ENCODE measurements at places on chromosomes 13 and 19. TPM values are rescaled to one million over a fixed set of nuclear protein-coding genes. Genes with fewer than 3 reads are reported as not detected.
A peak's percentile ranks its signal among the peaks of the same experiment; 100 is the strongest.

- peak; percentile 68 for DNase-seq
- H3K27me3 ChIP-seq, result no peaks in the 10 kb centered on the region
- no peaks in the 10 kb centered on the region for H3K36me3 ChIP-seq
These were observed 64.8 kb downstream of the NHLRC3 start for GRCh38 chr13:39102981-39103490.

DNA sequence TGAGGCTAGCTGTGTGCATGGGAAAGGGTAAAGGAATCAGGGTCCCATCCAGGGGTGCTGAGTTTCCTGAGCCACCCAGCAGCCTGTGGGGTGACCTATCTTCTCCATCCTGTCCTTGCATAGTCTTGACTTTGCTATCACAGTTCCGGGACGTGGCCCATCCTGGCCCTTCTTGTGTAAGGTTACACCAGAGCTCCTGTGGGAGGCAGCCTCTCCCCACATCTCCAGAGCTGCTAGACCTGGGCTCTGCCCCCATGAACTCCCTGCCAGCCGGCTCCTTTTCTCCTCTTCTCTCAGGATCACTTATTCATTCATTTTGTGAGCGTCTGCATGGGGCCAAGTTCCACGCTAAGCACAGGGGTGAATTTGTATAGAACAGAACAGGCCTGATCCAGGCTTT lies 238.9 kb downstream of the TSHZ3 start:
- no peak overlapping the region for H3K4me3 ChIP-seq
- H3K36me3 ChIP-seq, result no peaks in the 10 kb centered on the region

GRCh38 chr13:39107561-39107960 lies 69.3 kb downstream of the NHLRC3 start:
- H3K27ac ChIP-seq, result no peak overlapping the region
- H3K36me3 ChIP-seq, result no peaks in the 10 kb centered on the region
- no peak overlapping the region for H3K4me3 ChIP-seq
- no peaks in the 10 kb centered on the region for H3K27me3 ChIP-seq
- DNase-seq, result no peak

- no peaks in the 10 kb centered on the region for H3K36me3 ChIP-seq
- no peaks in the 10 kb centered on the region for H3K27me3 ChIP-seq
- peak; percentile 7 for DNase-seq
These were observed 978 bp downstream of the ERICH4 start for GRCh38 chr19:41443813-41444455.

GRCh38 chr13:40181203-40181845 lies 485.1 kb downstream of the FOXO1 start:
- no peak overlapping the region for H3K27ac ChIP-seq
- peaks cover 5% of the 10 kb centered on the region for H3K4me1 ChIP-seq
- no peak for DNase-seq
- no peaks in the 10 kb centered on the region for H3K36me3 ChIP-seq

DNA sequence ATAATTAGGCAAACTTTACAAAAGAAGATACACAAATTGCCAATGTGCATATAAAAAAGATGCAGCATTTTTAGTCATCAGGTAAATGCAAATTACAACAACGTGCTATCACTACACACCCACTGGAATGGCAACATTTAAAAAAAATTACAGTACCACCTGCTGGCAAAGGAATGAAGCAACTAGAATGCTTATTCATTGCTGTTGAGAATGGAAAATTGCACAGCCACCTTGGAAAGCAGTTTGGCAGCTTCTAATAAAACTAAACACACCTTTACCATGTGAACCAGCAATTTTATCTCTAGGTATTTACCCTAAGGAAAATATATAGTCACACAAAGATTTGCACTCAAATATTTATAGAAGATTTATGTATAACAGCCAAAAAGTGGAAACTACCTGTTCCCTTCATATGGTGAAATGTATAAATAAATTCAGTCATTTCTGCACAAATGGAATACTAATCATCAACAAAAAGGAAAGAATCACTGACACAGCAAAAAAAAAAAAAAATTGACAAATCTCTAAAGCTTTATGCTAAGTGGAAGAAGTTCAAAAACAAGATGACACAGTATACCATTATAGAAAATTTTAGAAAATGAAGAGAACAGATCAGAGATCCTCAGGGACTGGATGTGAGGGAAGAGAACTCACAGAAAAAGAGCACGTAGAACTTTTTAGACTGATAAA lies 30.3 kb downstream of the OXGR1 start:
- no peaks in the 10 kb centered on the region for H3K27me3 ChIP-seq
- no peak overlapping the region for H3K27ac ChIP-seq
- DNase-seq, result no peak
- H3K4me3 ChIP-seq, result no peak overlapping the region

DNA sequence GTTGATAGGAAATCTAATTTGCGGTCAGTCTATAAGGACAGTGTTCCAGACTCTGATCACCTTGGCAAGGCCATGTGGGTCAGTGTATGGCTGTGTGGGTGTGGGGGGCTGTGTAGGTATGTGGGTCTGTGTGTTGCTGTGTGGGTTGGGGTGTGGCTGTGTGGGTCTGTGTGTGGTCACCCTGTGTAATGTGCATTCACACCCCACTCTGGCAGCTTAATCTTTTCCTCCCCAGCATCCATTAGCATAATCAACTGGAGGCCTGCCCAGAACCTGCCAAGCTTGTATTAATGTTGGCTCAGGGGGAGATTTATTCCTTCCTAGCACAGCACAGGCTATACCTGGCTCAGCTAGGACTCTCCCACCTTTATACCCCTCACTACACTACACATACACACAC lies 203.2 kb downstream of the TUBA3C start:
- no peaks in the 10 kb centered on the region for H3K27me3 ChIP-seq
- H3K4me1 ChIP-seq, result no peaks in the 10 kb centered on the region
- H3K27ac ChIP-seq, result no peak overlapping the region

DNA sequence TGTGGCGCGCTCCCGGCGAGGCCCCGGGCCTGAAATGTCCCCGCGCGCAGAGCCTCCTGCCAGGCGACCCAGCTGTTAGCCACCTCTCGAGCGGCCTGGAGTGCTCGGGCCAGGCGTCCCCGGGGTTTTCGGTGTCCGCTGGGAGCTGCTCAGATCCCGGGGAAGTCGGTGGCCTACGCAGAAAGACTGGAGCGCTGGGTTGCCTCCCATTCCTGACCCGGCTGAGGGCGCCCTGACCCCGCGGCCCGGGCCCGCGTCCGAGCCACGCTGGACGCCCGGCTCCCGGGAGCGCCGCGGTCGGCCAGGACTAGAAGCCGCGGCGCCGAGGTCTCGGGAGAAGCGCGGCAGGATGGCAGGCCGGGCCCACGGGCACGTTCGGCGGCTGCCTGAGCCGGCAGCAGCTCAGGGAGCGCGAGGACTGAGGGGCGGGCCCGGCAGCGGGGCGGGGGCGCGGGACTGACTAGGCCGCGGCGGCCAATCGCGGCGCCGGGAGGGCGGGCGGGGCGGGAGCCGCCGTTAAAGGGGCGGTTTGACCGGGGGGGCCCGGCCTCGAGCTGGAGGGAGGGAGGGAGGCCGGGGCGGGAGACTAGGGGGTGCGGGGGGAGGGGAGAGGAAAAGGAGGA lies 1.3 kb upstream of the ZIC2 start:
- H3K4me3 ChIP-seq, result peak overlapping the region; percentile 77
- H3K36me3 ChIP-seq, result no peaks in the 10 kb centered on the region
- peak; percentile 81 for DNase-seq
- H3K4me1 ChIP-seq, result no peaks in the 10 kb centered on the region
- no peaks in the 10 kb centered on the region for H3K27me3 ChIP-seq

Gene ERICH4
- not detected for total RNA-seq

Gene ATP4B
- total RNA-seq, result not detected

Gene LGALS14
- total RNA-seq, result not detected

Gene VSTM2B
- not detected for total RNA-seq

Gene ANKLE1
- 0.66 TPM for total RNA-seq

Gene KIR2DL3
- total RNA-seq, result not detected
